Esophagus muscularis mucosa (tissue), 4 donors: ENCODE measurements at places on chromosomes 4 and X. TPM values are rescaled to one million over a fixed set of nuclear protein-coding genes. Genes with fewer than 3 reads are reported as not detected.

- no peak for DNase-seq
These were observed 71.4 kb downstream of the COL4A6 start for GRCh38 chrX:108366644-108367406.

DNA sequence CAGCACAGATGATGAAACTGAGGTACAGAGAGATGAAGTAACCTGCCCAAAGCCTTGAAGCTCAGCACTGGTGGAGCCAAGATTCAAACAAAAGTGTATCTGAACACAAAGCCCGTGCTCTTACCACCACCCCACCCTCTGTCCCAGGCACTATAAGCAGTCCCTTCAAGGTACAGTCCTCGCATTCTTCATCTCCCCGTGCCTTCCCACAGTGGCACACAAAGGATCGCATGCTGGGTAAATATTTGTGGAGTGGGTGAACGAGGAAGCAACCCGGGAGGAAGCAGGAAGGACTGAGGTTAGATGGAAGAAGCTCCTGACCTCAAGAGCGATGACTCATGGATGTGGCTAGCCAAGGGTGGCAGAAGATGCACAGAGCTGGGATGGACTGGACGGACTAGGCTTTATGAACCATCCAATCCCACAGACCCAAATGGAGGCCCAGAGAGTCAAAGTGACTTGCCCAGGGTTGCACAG, 18.4 kb downstream of the IQSEC2 start:
- no peak for DNase-seq

DNA sequence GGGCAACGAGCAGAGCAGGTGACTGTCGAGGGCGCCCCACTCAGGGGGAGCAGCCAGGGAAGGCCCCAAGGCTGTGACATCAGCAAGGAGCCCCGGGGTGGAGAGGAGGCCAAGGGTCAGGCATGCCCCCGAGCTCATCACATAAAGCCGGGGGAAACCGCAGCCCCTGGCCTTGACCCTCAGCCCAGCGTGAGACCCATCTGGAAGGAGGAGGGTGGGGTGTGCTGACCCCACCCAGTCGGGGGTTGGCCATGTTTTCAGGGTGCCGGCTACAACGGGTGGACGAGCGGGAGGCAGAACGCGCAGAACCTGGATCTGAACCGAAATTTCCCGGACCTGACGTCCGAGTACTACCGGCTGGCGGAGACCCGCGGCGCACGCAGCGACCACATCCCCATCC, 13.9 kb downstream of the CPZ start:
- no peak for DNase-seq

The P2RY10 gene
- not detected for total RNA-seq

The CFAP47 gene
- not detected for total RNA-seq

The FHIP1A gene
- 0.83 TPM for total RNA-seq

The C4orf36 gene
- total RNA-seq: not detected
